ENCODE measurements at places on chromosomes 3 and 15. TPM values are rescaled to one million over a fixed set of nuclear protein-coding genes. Genes with fewer than 3 reads are reported as not detected.

DNA sequence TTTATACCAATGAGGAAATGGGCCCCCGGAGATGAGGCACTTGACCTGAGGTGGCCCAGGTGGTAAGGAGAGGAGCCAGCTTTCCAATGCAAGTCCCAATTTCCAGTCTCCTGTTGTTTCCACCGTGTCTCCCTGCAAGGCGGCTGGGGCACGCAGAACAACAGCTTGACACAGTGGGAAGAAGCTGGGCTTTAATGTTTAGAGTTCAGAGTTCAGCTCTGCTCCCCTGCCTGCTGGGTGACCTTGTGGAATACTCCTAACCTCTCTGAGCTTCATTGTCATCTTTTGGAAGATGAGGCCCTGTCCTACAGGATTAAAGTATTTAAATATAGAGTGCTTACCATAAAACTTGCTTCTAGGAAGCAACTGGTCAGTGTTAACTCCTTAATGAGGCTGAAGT is 80.3 kb downstream of the SMAD3 start:
- no peak for DNase-seq

DNA sequence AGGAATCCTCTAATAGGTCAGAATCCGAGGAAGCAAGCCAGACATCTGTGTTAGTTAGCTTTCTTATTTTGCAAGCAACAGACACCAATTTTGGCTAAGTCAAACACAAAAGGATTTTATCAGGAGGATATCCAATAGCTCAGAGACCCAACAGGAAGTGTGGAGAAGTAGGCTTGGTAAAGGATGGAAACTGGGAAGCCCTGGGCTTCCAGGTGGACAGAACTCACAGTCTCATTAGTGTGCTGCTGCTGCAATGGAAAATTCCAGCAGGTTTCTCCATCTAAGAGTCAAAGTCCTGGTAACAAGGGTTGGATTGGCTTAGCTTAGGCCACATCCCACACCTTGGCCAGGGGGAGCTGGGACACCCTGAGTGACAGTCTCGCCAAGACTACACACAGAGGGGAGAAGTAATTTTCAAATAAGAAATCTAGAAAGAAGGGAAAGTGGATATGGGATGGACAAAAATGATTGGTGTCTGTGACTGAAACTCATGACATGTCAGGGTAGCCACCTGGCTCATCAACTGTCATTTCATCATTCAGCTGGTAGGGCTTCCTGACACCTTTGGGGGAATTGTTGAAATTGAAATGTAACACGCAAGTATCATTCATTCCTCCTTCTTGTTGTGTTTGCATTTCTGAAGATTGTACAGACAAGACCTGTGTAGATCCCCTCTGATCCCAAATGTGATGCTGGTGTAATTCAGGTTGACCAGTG is 158.6 kb downstream of the THSD4 start:
- DNase-seq: no peak

DNA sequence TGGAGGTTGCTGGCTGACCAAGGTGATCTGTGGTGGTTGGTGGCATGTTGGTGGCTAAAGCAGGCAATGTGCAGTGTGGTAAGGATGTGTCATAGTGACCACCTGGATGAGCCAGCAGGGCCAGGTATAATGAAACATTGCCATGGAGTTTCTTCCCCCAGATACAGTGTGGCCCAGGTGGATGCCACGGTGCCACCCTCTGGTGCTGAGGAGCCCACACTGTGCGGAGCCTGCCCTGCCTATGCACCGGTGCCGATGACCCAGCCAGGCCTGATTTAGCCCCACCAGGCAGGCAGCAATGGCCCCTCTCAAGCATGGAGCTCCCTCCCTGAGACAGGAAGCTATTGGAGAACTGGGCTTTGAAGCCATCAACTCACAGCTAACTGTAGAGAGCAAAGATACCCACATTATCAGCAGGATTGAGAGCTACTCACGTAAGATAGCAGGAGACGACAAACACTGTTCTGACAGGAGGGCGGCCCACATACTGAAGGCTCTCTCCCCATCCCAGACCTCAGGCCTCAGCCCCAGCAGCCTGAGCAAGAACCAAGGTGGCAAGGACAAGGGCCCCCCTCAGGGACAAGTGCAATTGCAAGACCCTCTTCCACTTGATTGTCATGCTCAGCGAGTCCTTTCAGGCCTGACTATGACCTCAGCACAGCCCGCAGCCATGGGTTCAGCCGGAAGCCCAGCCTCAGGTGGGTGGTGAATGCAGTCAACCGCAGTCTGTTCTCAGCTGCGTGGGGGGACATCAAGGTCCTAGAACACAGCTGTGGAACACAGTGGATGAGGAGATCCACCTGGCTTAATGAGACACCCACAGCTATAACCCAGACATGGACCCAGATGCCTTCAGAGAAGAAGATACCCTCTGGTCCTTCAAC is 82.8 kb upstream of the CDV3 start:
- DNase-seq: no peak

GRCh38 chr3:36166477-36166876 is 213.8 kb upstream of the STAC start:
- DNase-seq: no peak

HAUS2 gene
- 24.9 TPM for polyA plus RNA-seq
